Retinal pigment epithelial cell (primary cell): ENCODE measurements at places on chromosomes 6 and 20.
A peak's percentile ranks its signal among the peaks of the same experiment; 100 is the strongest.

DNA sequence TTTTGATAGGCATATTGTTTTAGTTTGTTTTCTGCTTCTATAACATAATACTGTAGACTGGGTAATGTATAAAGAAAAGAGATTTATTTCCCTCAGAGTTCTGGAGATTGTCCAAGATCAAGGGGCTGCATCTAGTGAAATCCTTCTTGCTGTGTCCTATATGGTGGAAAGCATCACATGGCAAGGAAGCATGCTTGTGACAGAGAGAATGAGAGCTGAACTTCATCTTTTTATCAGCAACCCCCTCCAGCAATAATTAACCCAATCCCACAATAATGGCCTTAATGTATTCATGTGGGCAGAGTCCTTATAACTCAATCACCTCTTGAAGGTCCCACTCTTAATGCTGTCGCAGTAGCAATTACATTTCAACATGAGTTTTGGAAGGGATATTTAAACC is 141.4 kb downstream of the CENPW start:
- no peak for DNase-seq

GRCh38 chr6:168333039-168333438 is 13.5 kb upstream of the DACT2 start:
- DNase-seq: no peak

DNA sequence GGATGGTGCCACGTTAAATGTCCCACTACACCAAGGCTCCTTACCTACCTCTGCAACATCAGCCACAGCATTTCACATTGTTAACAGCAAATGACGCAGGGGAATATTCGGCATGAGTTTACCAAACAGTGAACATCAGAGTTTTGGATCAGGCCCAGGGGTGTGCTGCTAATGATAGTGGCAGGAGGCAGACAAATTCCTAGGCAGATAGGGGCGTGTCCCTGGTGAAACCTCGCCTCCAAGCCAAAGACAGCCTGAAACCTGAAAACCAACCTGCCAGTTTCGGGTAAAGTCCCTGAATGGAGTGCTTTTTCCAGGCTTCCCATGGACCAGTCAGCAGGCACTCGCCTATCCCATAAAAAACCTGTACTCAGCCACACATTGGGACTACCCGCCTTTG is 133.6 kb downstream of the SH3BGRL2 start:
- DNase-seq: no peak

DNA sequence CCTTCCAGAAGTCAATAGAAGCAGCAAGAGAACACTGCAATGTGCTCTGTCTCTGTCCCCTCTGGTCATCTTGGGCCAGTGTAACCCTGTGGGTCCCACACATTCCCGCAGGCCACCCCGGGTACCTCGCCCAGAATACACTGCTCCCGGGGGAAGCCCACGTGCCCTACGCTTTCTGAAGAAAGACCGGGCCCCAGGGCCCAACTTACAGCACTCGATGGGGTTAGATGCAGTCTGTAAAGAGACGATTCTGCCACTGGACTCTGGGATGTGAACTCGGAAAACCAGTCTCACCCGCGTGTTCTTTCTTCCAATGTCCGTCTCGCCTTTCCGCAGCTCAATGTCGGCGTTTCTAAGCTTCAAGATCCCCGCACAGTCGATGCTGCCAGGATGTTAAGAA is 68.7 kb downstream of the NFATC2 start:
- DNase-seq: no peak

GRCh38 chr6:149128489-149129145 is 188.9 kb upstream of the TAB2 start:
- no peak for DNase-seq

DNA sequence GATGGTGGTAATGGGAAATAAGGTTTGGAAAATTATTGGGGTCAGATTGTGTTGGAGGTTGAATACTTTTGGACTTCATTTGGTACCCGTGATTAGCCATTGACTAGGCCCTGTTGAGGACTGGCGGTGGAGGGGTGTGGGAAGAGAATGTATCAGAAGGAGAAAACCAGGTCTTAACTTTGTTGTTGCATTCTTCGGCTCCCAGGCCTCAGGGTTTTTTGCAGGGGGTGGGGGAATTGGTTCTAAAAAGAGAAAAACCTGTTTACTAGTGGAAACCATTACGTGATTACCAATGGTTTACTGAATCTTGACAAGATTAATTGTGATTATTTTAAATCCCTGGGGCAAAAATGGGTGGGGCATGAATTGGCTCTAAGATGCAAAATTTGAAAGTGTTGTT is 85.1 kb downstream of the PHF20 start:
- no peak for DNase-seq

- DNase-seq: no peak
Measured at GRCh38 chr6:35209081-35209480, 4.7 kb upstream of the SCUBE3 start.

DNA sequence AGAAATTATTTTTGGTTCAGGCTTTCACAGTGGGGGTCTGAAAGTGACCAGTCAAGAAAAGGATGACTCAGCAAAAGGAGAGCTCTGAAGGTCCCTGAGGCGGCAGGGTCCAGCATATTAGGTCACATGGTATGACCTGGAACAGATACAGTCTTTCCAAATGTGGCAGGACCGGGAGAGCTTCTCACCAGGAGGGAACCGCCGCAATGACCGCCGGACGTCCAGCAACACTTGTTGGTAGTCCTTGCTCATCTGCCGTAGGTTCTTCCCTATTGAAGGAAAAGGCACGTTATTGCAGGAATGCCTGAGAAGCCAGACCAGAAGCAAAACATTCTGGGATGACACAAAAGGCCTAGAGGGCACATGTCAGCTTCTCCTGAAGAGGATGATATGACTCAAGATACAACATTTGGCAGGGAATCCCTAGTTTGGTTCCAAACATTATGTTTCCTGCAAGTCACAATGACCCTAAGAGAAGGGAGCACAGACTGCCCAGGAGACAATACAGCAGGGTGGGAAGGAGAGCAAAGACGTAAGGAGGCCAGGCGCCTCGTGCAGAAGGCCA is 17.4 kb downstream of the TBC1D20 start:
- DNase-seq: no peak

- DNase-seq: no peak
Measured at GRCh38 chr20:41424011-41424410, 57.4 kb upstream of the EMILIN3 start.

GRCh38 chr20:47453167-47453782 is 48.4 kb upstream of the NCOA3 start:
- no peak for DNase-seq

DNA sequence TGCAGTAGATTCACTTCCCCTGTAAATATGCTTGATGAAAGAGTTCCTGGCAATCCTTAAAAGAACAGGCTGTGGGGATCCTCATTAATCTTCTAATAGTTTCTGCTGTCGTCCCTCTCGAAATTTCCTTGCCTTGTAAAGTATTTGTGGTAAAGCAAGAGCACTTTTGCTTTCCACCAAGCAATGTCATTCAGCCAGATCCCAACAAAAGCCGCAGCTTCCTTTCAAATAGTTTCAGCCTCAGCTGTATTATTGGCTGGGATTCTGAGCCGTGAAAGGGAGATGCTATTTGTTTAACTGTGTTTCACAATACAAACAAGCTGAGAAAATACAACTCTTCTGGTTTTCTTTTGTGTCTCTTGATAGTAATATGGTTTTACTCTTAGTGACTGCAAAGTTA is 48.9 kb upstream of the EPHA7 start:
- DNase-seq: peak; percentile 7
